ENCODE measurements at places on chromosomes 4 and X.

DNA sequence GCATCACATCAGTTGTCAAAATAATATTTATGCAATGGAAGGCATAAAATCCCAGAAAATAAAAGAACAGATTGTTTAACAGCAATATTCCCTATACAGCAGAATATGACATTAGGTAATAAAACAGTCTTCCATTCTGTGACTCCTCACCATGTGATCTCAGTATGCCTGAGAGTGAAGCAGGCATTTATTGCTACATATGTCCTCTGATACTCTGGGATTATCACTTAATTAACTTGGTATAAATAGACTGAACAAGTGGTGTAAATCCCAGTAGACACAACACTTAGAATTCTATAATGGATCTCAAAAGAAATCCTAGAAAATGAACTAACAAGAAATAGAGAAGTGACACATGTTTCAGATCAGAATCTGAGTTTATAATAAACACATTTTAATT lies 841.3 kb downstream of the PDHA2 start:
- no peak for DNase-seq

- no peak for DNase-seq
Measured at GRCh38 chr4:182880387-182881356, 36.5 kb downstream of the DCTD start.

DNA sequence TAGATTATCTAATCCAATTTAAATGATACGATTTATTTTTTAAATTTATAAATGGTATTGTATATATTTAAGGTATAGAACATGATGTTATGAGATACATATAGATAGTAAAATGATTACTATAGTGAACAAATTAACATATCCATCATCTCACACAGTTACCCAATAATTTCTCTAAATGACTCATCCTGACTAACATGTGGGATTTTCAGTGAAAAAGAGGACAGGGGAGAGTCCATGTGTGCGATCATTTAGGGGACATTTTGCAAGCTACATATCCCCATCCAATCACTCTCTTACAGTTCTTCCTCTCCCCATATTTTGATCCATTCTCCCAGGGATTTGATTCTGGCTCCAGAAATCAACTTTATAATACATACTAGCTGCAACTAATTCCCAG lies 88.2 kb downstream of the ABCB7 start:
- no peak for DNase-seq

- no peak for DNase-seq
Measured at GRCh38 chr4:79182209-79182608, 143.7 kb downstream of the NAA11 start.

DNA sequence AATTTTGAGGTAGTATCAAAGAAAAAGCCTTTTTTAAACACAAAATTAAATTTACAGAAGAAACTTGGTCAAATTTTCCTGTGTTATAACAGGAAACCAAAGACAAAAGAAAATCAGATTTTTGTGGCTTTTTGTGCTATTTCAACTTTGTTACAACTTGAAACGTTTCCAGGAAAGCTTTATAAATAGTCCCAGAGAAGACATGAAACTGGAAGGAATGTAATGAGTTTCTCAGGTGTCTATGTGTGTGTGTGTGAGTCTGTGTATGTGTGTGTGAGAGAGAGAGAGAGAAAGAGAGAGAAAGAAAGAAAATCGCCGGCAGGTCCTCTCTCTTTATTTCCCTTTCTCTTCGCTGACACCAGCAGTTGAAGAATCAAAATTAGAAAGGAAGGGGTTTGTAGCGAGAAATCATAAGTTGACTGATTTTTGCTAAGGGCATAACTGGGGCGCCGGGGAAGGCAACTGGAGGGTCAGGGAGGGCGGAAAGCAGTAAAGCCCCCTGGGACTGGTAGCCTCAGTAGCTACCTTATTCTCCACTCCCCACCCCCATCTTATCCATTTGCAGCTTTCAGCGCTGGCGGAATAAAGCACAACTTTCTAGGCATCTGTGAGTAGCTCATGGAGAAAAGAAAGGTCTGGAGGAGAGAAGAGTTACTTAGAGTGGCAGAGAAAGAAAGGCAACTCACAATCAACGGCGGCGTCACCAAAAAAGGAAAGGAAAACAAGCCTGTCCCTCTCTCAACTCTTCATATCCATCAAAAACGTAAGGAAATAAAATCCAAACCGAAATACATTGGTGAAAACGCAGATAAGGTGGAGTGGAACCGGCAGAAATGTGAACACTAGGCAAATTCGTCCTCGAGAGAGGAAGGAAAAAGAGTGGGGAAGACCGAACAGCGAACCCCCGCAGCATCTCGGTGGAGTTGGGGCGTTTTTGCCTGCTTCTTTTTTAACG lies 1.3 kb downstream of the TMEM47 start:
- no peak for DNase-seq

DNA sequence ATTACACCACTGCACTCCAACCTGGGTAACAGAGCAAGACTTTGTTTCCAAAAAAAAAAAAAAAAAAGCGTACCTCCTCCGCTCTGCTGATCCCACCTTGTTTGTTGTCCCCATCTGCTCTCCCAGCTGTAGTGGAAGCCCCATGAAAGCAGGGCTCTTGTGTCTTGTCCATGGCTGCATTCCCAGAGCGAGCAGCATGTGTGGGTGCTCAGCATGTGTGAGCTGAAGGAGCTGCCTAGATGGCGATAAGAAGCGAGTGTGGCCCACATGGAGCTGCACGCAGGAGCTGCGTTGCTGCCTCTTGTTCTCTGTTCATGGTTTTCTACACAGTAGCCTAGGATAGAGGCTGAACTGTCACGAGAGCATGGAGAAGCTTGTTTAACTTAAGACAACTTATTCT lies 12.4 kb downstream of the NSD2 start:
- DNase-seq: no peak

DNA sequence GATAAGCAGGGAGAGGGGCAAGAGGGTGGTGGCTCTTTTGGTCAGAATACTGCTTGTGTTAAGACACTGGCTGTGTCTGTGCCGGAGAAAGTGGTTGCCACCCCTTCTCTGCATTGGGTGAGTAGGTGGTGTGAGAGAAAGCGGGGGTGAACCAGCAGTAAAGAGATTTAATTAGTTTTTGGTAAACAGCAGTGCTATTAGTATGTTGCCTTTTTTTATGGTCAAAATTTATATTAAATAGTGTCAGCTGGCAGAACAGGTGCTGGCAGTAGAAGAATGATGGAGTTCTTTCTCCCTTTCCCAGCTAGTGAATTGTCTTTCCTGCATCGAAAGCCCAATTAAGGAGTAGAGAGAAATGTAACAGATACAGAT lies 181.6 kb downstream of the LARP7 start:
- DNase-seq: no peak

DNA sequence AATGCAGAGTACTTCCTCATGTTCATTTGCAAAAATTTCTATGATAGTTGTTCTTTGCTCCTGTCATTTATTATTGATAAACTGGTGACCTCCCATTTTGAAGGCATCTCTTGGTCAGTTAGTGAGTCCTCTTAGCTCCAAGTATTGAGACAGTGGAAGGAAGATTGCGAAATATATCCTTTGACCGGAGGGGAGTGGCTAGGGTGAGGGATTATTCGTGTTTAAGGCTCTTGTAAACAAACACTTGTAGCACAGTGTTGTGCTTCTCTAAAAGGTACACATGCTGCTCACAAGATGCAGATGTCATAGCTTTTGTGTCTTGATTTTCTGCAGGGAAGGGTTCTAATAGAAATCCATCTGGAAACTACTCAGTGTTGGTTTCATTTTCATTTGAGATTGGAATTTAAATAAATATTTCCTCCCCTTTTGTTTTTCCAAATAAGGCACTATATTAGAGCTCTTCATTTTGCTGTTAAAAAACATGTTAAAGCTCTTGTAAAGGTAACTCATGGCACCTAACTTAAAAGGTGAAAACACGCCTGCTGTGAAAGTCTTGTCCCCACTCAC lies 21.8 kb downstream of the TXLNG start:
- no peak for DNase-seq

DNA sequence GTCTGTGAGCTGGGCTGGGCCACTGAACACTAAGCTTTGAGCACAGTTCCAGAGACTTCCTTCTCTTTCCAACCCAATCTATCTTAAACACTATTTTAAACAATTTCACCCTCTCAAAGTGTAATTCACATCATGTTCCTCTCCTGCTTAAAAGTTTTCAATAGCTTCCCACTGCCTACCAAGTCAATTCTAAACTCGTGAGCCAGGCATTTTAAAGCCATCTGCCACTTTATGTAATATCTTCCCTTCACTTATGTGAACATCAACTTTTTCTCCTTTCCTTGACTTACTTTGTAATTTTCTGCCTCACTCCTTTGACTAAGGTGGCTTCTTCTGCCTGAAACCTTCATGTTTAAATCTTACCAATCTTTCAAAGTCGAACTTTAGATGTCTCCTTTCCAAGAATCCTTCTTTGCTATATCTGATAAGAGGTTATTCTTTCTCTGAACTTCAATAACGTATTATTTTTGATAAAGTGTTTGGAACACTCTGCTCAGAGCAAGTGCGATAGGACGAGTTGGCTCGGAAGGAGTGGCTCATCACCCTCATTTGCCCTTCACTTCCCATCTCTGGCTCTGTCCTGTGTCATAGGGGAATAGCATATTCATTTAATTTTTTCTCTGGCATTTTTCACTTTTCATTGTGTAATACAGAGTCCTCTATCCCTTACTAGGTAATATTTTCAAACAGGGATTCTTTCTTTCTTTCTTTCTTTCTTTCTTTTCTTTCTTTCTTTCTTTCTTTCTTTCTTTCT lies 13.0 kb upstream of the SPARCL1 start:
- DNase-seq: no peak

DNA sequence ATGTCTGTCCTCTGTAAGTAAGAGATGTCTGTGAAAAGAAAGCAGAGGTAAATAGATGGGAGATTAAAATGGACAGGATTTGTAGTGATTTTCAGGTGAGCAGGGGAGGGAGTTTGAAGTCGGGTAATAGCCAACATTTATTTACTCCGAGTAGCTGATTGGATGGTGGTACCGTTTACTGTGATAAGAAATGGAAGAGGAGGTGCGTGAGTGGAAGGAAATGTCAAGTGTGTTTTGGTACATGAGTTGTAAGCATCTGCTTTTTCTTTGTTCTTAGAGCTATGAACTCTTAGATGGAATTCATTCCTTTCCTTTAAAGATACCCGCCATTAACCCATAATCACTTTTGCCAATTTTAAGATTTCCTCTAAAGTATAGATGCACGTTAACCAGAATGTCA lies 45.5 kb downstream of the SGMS2 start:
- DNase-seq: no peak

DNA sequence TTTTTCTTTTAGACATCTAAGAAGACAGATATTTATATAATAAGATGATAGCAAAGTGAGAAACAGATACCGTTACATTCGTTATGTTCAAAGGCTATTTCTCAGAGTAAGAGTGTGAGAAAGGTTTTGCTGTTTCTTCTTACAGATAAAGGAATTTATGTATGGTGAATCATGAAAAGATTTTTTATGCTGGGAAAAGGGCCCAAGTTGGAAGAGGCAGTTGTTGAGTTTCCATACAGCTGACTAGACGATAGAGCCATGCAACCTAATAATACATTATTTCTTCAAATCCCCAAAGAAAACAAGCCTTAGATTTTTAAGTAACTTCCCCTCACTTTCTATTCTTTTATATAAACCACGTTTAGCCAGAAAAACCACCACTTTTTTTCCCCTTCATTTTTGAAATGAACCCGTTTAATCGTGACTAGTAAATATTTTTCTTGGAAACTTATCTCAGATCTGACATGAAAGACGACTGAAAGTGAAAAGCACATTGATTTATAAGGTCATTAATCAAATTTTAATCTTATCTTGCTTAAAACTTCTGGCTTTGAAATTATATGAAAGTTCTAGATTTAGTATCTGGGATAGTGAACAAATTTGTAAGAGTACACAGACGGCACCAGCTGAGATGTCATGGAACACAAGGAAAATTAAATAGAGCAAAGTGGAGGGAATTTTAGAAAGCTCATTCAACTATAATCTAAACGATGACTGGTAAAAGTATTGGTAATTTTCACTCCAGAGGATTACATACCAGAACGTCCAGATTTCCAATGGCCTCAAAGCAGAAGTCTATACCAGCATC lies 10.9 kb downstream of the ADH6 start:
- no peak for DNase-seq

- DNase-seq: no peak
Measured at GRCh38 chrX:57379296-57379695, 92.8 kb downstream of the FAAH2 start.

DNA sequence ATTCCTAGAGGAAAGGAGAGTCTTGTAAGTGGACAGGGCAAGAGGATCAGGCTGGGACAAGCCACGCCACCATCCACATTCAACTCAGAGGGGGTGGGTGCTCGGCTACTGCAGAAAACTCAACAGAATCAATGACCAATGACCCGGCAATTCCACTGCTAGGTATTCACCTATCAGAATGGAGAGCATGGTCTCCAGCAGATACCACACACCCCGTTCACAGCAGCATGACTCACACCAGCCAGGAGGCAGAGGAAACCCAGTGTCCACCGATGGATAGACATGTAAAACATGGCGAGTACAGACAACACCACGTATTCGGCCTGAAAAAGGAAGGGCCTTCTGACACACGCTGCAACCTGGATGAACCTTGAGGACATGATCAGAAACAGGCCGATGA lies 175.9 kb downstream of the AFAP1 start:
- DNase-seq: no peak

DNA sequence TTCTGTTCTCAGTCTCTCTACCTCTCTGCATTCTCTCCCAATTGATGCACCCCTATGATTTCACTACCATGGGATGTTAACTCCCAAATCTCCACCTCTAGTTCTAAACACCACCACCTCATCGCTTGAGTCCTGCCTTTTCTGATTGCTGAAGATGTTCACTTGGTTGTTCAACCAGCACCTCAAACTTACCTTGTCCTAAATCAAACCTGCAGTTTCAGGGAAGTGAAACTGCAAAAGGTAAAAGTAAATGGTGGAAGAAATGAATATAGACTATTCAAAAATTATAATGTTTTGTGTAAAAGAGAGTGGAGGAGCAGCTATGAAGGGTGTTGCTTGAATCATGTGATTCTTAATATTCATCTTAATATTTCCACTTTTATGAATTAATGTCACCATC lies 91.0 kb downstream of the PDE5A start:
- no peak for DNase-seq

DNA sequence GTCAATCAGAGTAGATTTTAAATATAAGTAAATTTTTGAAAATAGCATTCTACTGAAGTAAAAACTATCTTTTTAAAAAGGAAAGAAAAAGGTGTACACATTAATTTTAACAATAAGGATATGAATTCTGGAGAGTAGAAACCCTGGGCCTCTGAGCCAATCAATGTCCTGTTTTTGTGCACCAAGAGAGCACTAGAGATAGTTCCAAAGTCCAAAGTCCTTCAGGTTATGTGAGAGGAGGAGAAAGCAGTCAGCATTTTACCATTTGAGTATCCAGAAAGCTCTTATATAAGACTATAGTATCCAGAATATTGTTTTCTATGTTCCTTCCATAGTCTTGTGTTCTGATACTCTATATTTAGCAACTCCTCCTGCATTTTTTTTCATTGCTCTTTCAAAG lies 3.3 kb upstream of the TCEAL8 start:
- DNase-seq: no peak

- DNase-seq: no peak
Measured at GRCh38 chr4:57061395-57061794, 48.8 kb downstream of the IGFBP7 start.

GRCh38 chr4:145731028-145731427 lies 51.1 kb downstream of the C4orf51 start:
- DNase-seq: no peak
